ENCODE measurements at places on chromosomes 4 and X.

GRCh38 chrX:7074148-7074907 is 73.2 kb upstream of the STS start:
- DNase-seq, result no peak

- DNase-seq, result no peak
These were observed 4.7 kb downstream of the HS3ST1 start for GRCh38 chr4:11424000-11424399.

DNA sequence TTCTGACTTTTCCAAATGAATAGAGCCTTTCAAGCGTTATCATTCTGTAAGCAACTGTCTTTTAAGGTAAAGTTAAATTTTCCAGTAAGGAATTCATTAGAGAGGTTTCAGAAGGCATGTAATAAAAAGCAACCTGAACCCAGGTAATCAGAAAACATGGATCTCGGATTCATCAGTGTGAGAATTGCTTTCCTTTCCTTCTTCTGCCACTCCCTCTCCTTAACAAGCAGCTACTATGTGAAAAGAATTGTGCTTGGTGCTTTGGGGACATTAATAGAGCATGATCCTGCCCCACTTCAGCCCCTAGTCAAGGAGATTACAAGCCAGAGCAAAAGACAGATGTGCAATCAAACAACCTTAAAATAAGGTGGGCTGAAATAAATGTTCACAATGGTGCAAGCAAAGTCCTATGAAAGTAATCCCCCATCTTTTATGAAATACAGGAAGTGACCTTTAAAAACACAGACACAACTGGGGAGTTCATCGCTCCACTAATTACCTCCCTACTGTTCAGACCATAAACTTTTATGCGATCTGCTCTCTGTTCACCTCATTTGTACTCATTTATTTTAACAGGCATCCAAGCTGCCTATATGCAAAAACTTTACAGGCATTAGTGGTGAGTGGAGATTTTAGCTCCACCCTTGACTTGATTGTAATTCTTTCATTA is 122.9 kb upstream of the RASGEF1B start:
- DNase-seq, result no peak

- DNase-seq, result no peak
These were observed 836.5 kb upstream of the HTR2C start for GRCh38 chrX:113747274-113747973.

DNA sequence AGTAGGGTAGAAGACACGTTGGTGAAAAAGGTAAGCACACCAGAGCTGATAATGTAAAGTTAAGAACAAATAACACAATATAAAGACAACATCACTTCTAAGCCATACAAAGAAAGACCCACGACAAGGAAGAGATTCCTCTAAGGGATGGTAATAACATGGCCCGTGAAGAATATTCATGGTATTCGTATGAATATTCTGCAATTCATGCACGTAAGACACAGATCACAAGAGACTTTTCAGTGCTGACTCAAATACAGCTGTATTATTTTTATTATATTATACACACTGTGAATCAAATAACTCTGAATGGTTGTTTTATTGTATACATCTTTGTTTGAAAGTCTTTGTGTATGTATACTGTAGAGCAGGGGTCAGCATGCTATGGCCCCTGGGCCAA is 29.5 kb upstream of the ZCCHC13 start:
- no peak for DNase-seq

Measured in thoracic aorta (tissue), 2 donors.